ENCODE measurements at places on chromosomes 2 and 18.

DNA sequence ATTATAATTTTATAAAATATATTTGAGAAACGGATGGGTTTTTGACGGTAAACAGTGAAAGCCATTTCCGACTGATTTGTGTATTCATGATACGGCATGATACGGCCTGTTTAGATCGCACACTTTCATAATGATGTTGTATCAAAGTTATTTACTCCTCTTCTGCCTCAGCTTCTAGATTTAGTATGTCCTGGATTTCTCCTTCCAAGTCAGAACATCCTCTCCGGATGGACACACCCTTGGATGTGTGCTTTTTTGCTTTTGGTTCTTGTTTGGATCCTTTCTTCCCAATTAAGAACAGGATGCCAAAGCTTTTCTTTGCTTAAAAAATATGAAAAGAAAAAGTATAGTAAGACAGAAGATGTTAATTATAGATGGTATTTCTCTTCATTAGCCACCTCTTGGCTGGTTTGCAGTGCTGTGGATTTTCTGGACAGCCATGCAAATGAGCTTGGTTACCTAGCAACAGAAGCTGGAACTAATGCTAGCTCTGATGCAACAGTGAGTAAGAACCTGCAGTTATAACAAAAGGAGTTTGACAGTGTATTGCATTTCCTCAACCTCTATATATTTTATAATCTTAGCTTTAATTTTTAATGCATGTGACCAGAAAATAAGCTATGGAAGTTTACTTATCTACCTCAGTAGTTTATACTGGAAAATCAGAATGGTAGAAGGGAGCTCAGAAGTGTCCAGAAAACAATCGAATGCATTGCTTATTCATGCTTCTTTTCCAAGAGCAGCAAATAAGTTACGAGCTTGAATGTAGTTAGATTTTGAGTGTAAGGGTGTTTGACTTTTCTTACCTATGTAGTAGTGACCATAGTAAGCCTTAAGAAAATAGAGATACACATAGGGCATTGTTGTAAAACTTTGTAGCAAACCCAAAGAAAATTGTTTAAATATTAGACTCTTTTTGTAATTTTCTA is 27.9 kb downstream of the RMND5A start:
- DNase-seq: no peak

DNA sequence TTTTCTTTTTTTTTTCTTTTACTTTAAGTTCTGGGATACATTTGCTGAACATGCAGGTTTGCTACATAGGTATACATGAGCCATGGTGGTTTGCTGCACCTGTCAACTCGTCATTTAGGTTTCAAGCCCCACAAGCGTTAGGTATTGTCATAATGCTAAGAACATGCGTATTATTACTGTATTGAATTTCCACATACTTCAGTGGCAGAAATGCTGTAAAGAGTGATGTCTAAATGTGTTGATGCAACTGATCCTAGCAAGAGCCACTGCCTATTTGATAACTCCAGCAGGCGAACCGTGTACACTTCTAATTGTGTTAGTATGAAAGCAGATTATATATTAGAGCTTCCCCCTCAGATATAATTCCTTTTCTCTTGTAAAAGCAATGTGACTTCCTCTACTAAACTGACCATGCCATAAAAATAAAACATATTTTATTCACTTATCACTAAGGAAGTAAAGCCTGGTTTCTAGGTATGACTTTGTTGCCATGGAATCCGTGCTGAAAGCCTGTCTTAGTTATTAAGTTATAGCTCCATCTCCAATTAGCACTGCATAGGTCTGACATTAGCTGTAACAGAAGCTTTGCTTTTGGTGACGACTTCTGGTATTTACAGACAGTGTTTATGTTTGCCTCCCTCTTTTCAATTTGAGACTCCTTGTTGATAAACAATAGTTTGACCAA is 280.0 kb downstream of the GALR1 start:
- DNase-seq: no peak

- DNase-seq: no peak
Measured at GRCh38 chr2:39275016-39275415, 31.2 kb upstream of the CDKL4 start.

DNA sequence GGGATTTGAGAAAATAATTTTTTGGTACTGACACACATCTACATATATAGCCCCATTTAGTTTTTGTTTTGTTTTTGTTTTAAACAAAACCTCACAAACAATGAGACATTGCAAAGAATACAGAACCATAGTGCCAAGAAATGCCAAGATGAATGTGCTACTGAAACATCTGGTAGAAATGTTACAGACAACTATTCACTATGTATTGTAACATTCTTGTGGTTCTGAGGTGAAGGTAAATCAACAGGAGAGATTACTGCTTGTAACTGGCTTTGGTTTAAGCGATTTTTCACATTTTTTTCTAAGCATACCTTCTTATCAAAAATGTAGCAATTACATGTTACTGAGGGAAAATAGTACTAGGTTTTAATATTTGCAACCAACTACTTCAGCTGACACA is 281.3 kb downstream of the ZNF804A start:
- DNase-seq: no peak

Measured in cortex of kidney (tissue), 1 donor.